Liver (tissue), 10 donors: ENCODE measurements at places on chromosomes 2 and 18.

DNA sequence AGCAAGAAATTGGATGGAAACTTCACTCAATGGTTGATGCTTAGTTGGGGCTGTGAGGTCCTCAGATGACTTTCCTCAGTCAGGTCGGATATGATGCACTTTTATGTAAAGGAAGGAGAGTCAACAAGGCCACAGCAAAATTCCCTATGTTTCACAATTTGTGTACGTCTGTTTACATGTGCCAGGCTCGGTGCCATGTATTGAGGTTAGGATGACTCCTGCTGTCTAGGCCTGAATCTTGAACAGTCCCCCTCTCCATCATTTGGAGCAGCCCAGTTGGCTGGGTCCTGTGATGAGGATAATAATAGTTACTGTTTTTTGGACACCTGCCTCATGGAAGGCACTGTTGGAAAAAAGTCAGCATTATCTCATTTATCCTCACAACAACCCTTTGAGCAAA, 43.1 kb downstream of the VSNL1 start:
- DNase-seq = no peak

DNA sequence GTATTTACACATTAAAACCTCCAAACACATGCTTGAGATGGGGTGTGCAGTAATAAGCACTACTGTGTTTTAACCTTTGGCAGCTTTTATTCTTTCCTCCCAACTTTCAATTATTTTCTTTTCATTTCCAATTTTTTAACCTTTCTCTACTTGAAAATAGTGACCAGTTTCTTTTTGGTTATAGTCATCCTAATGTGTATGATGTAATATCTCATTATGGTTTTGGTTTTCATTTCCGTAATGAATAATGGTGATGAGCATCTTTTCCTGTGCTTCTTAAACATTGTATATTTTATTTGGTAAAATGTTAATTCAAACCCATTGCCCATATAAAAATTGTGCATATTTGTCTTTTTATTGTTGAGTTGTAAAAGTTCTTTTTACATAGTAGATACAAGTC, 103.5 kb downstream of the BMPR2 start:
- no peak for DNase-seq

DNA sequence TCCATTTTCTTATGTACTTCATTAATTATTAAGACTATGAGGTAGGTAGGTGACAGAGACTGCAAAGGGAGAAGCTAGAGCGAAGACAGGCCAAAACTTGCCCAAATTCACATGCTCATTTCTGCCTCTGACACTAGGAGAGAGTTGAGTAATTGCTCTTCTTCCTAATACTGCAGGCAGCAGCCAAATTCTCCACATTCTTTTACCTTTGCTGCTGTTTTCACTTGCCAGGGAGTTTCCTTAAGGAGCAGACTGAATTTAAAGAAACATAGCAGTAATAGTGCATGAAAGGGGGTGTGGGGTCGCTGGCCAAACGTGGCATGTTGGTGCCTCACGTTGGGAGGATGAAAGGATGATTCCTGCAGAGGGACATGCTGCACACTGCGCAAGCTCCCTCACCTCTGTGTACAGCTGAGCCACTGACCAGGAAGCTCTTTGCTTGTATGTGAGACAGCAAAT, 12.3 kb downstream of the CRIM1 start:
- DNase-seq = no peak

DNA sequence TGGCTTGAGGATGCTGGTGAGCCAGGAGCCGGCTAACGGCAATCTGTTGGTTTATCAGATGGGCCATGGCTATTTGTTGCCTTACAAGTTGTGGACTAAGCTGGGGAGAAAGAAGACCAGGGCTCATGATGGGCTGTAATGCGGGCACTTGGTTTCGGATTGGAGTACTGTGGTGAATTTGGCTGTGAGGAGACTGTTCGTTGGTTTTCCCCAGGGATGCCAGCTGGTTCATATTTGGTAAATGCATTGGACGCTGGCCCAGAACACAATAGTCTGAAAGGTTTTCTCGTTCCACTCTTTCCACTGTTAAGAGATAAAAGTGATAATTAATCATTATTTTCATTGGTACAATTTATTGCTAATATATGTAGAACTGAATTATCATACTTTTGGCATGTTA, 108.9 kb downstream of the SATB2 start:
- DNase-seq = no peak
